ENCODE measurements at places on chromosomes 11 and 22.
A peak's percentile ranks its signal among the peaks of the same experiment; 100 is the strongest.

GRCh38 chr11:119450590-119451326 lies 27.8 kb upstream of the THY1 start:
- H3K36me3 ChIP-seq: no peaks in the 10 kb centered on the region
- H3K4me3 ChIP-seq: no peak overlapping the region
- DNase-seq: no peak

- DNase-seq: no peak
- H3K36me3 ChIP-seq: no peaks in the 10 kb centered on the region
- H3K4me3 ChIP-seq: no peak overlapping the region
Measured at GRCh38 chr11:63922673-63923192, 5.8 kb upstream of the RCOR2 start.

GRCh38 chr11:114187173-114187572 lies 109.0 kb upstream of the NNMT start:
- no peak overlapping the region for H3K4me3 ChIP-seq
- no peaks in the 10 kb centered on the region for H3K4me1 ChIP-seq
- H3K36me3 ChIP-seq: peaks cover 6% of the 10 kb centered on the region
- no peaks in the 10 kb centered on the region for H3K27me3 ChIP-seq
- DNase-seq: no peak

DNA sequence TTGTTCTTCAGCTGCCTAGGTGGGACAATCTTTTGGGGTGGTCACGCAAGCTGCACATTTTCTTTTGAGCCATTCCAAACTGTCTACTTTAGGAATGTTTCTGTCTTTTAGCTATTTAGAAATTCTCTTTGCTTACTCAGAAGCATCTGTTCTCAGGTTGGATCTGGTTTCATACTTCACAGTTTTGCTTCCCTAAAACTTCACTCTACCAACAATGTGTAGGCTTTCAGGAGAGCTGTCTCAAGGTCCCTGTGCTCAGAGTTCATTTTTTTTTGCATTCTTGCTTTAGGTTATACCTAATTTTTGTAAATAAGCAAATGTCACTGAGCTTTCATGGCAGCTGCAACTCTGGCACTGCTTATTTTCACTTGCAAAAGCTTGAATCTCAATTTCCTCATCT lies 36.7 kb downstream of the CCDC90B start:
- no peaks in the 10 kb centered on the region for H3K27me3 ChIP-seq
- H3K4me3 ChIP-seq: no peak overlapping the region
- H3K36me3 ChIP-seq: no peaks in the 10 kb centered on the region

DNA sequence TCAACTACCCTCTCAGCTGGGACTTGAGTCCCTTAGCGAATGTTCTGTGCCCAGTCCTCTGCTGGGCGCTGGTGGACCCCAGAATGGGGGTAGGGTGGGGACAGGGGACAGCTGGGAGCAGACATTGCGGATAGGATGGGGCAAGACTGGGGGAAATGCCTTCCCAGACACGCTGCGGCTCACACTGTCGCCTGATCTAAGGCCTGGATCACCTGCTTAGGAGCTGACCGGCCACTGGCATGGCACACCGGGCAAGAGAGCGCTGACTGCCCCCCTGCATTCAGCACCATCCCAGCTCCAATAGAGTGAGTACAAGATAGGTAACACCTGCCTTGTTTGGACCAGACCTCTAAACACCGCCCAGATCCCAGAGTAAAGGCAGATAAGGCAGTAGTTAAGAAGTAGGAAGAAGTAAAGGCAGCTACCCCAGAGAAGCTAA lies 1.4 kb downstream of the ARVCF start:
- H3K4me3 ChIP-seq: no peak overlapping the region
- peaks cover 30% of the 10 kb centered on the region for H3K27me3 ChIP-seq
- H3K27ac ChIP-seq: no peak overlapping the region
- no peaks in the 10 kb centered on the region for H3K4me1 ChIP-seq
- no peak for DNase-seq

- H3K27ac ChIP-seq: no peak overlapping the region
- H3K36me3 ChIP-seq: no peaks in the 10 kb centered on the region
- DNase-seq: no peak
- H3K4me3 ChIP-seq: no peak overlapping the region
- H3K4me1 ChIP-seq: peaks cover 11% of the 10 kb centered on the region
Measured at GRCh38 chr22:49998718-49999062, 13.9 kb downstream of the IL17REL start.

DNA sequence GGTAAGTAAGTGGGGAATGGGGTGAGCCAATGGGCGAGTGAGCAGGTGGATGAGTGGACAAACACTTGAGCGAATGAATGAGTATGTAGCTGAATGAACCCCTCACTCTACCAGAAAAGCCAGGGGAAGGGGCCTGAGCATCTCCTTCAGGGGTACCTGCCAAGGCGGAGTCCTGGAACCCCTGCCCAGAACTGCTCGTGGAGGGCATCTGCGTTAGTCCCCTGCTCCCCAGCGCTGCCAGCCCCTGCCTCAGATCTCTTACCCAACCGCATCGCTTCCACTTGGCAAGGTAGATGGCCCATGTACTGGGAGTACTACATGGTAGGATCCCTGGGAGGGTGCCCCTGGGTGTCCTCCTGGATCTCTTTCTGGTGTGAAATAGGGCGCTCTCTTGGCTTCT lies 7.4 kb upstream of the ANO1 start:
- no peak overlapping the region for H3K4me3 ChIP-seq
- no peak for DNase-seq
- peaks cover 35% of the 10 kb centered on the region for H3K27me3 ChIP-seq
- H3K27ac ChIP-seq: no peak overlapping the region
- H3K36me3 ChIP-seq: no peaks in the 10 kb centered on the region
- H3K4me1 ChIP-seq: peaks cover 10% of the 10 kb centered on the region

- H3K4me1 ChIP-seq: peaks cover 23% of the 10 kb centered on the region
- no peaks in the 10 kb centered on the region for H3K36me3 ChIP-seq
- peak; percentile 70 for DNase-seq
- H3K27ac ChIP-seq: peak overlapping the region; percentile 72
- peak overlapping the region; percentile 63 for H3K4me3 ChIP-seq
Measured at GRCh38 chr11:122883646-122883979, 1.1 kb downstream of the JHY start.

Data from A673 (cell line).